Stimulated activated CD4-positive, alpha-beta T cell treated with anti-CD3 and anti-CD28 coated beads, Interleukin-4, amount 100 ng/mL, for 1 hour (primary cell): ENCODE measurements at places on chromosomes 1 and 21.

GRCh38 chr21:41431788-41432548, 5.9 kb downstream of the MX1 start:
- no peak for DNase-seq

DNA sequence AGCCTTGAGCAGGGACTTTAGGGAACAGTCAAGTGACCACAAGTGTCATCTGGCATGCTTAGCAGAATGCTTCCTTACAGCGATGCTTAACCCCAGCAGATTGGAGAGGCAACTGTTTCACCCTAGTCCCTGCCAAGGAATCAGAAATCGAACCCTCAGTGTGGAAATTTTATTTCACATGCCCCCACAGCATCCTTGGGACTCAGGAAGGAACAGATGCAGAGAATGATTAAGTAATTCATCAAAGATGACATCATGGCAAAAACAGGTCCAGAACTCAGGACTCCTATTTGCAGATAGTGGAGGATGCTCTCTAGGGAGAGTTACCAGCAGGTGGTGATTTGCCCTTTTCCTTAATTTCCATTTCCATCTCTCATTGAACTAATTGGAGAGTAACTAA, 333.0 kb upstream of the KAZN start:
- no peak for DNase-seq

GRCh38 chr21:33089395-33090119, 19.6 kb downstream of the OLIG1 start:
- no peak for DNase-seq

- DNase-seq, result no peak
Observed at GRCh38 chr21:45941338-45941710, 40.2 kb upstream of the COL6A1 start.

DNA sequence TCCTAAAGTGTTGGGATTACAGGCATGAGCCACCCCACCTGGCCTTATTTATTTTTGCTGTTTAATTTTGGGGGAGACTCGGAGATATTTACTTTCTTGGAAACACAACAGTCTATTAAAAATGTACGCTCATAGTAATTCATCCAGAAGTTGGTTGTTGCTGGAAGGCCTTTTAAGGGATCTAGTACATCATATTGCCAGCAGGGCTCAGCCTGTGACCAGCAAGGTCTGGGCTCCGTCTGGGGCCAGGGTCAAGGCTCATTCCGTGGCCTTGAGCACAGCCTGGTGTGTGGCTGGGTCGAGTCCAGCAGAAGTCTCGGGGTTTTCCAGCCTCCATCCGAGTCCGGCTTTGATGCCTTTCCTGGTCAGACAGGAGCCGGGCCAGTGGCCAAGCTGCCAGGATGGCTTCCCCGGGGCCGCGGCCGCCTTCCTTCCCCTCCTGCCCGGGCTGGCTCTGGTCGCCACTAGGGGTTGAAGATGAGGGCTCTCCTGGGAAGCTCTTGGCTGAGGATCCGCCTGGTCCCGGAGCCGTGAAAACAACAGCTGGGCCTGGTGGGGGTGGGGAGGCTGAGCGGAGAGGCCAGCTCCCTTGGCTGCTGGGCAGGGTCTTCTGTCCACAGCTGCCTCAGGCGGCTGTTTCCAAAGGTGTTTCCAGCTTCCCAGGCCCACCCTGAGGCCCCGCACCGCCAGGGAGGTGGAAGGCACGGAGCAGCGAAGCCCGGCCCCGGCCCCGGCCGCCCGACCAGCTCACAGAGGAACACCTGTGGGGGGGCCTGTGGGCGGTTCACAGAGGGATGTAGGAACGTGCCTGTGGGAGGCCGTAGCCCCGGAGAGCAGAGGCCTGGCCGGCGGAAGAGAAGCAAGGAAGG, 5.1 kb upstream of the VWA1 start:
- no peak for DNase-seq

GRCh38 chr1:16055613-16056520, 12.3 kb downstream of the CLCNKB start:
- peak; percentile 90 for DNase-seq

- DNase-seq, result no peak
Observed at GRCh38 chr1:237183963-237184540, 142.1 kb downstream of the RYR2 start.

GRCh38 chr21:41965045-41965444, 11.2 kb upstream of the C2CD2 start:
- DNase-seq, result no peak

- DNase-seq, result no peak
Observed at GRCh38 chr1:114075546-114076242, 78.0 kb downstream of the SYT6 start.

GRCh38 chr1:210057593-210057992, 119.6 kb downstream of the SYT14 start:
- no peak for DNase-seq

- no peak for DNase-seq
Observed at GRCh38 chr1:64775113-64775512, 30.2 kb downstream of the RAVER2 start.

DNA sequence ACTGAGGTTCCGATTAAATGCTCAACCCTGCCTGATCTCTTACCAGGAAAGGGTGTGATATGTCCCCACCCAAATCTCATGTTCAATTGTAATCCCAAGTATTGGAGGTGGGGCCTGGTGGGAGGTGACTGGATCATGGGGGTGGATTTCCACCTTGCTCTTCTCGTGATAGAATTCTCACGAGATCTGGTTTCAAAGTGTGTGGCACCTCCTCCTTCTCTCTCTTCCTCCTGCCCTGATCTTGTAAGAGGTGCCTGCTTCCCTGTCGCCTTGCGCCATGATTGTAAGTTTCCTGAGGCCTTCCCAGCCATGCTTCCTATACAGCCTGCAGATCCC, 34.9 kb downstream of the RSPH1 start:
- DNase-seq, result no peak

- no peak for DNase-seq
Observed at GRCh38 chr1:53462769-53463501, 3.7 kb downstream of the DMRTB1 start.

- no peak for DNase-seq
Observed at GRCh38 chr1:87129606-87130005, 199.1 kb upstream of the LMO4 start.

GRCh38 chr21:16537501-16537900, 807.7 kb downstream of the USP25 start:
- no peak for DNase-seq

GRCh38 chr1:244349581-244350001, 102.1 kb downstream of the ADSS2 start:
- no peak for DNase-seq

DNA sequence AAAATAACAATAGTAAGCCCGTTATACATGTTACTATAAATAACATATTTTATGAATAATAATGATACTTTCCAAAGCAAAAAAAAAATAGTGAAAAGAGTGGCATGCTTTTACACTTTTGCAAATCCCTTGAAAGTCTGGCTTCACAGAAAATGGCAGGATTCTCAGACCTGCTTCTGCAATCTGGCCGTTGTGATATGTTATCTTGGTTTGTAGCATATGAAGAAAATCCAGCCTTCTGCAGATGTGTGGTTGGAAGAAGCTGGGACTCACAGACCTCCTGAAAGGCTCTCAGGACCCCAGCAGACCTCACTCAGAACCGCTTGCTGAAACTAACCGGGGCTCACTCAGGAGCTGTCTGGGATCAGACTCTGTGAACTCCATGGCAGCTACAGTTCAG, 256.0 kb upstream of the TMEM51 start:
- no peak for DNase-seq

GRCh38 chr1:47915677-47916353, 81.4 kb downstream of the TRABD2B start:
- no peak for DNase-seq

DNA sequence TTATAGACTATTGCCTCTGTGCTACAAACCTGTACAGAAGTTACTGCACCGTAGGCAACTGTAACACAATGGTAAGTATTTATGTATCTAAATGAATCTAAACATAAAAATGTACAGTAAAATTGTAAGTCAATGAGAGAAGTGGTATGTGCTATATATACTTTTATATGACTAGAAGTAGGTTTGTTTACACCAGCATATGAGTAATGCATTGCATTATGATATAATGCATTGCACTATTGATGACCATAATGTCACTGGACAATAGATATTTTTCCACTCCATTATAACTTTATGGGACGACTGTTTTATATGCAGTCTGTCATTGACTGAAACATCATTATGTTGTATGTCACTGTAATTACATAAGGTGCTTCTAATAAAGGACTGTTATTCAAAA, 340.3 kb upstream of the SNX7 start:
- DNase-seq, result no peak

DNA sequence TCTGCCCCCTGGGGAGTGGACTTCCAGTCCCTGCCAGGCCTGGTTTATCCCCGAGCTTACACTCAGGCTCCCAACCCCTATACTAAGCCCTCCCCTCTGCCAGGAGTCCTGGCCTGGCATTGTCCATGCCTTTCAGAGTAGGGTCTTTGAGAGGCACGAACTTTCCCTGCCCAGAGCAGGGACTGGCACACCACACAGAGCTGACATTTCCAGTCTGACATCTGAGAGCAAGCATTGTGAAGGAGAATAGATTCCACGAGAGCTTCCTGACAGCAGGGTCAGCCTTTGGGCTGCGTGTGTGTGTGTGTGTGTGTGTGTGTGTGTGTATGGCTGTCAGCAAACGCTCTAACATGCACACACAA, 59.5 kb upstream of the LAPTM5 start:
- DNase-seq, result no peak

DNA sequence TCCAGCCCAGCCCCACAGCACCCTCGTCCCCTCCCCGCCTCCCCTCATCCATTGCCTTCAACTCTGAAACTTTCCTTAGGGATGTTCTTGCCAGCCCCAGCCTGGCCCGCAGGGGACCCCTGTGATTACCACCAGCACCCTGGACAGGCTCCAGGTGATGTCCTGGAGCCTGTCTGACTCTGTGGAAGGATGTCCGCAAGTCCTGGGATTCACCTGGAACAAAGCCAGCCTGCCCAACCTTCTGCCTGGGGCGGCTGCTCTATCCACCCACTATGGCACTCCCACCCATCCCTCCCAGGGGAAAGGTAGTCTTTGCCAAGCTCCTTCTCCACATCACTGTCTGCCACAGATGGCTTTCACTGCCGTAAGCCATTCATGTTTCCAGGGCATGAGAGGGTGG, 24.4 kb upstream of the PTPRF start:
- no peak for DNase-seq

GRCh38 chr1:5447503-5447960, 544.7 kb downstream of the NPHP4 start:
- DNase-seq, result no peak

- no peak for DNase-seq
Observed at GRCh38 chr1:229407206-229408026, 26.5 kb downstream of the ACTA1 start.

GRCh38 chr1:41589395-41589794, 104.9 kb upstream of the EDN2 start:
- DNase-seq, result no peak

GRCh38 chr1:14786109-14786675, 187.7 kb downstream of the KAZN start:
- DNase-seq, result no peak

DNA sequence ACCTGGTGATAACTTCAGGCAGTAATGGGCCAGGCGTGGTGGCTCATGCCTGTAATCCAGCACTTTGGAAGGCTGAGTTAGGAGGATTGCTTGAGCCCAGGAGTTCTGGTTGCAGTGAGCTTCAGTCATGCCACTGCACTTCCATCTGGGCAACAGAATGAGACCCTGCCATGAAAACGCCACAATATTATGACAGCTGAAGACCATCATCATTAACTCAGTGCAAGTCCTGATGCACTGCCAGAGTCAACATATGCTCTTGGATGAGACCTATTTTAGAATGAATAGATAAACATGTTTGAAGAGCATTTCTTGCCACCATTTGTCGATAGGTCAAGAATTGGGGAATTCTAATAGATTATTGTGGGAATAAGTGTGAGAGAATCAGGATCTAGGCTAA, 26.4 kb downstream of the HENMT1 start:
- DNase-seq, result no peak

DNA sequence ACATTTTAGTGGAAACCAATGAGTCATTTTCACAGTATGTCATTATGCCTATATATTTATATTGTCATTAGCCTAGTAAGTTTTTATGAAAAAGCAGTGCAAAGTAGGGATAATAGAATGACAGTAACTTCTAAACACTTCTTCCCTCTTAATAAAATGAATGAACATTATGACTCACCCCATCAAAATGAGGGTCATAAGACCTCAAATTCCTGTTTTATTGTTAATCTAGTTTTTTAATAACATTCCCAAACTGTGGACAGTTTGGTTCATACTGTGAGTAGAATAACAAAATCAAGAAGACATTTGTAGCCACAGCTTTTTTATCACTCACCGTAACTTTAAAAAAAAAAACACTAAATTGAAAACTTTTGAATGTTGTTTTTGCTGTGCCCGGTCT, 160.5 kb downstream of the LRRC40 start:
- no peak for DNase-seq

- DNase-seq, result no peak
Observed at GRCh38 chr1:109569323-109569722, 20.9 kb downstream of the GNAI3 start.

DNA sequence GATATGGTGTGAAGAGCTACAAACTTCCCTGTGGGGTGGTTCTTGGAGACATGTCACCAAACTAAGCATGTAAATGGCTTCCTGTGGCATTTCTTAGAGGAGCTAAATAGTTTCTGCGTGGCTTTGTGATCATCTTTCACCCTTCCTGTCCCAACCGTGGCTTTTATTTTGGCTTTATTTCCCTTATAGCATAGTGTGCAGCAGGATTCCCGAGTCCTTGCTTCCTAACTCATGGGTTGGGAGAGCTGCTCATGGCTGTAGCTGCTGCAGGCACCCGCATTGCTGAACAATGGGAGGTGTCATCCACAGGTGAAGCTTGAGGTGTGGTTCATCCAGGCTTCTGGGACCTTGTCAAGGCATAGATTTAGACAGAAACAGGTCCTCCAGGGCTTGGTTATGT, 192.0 kb downstream of the SDCCAG8 start:
- DNase-seq, result no peak

DNA sequence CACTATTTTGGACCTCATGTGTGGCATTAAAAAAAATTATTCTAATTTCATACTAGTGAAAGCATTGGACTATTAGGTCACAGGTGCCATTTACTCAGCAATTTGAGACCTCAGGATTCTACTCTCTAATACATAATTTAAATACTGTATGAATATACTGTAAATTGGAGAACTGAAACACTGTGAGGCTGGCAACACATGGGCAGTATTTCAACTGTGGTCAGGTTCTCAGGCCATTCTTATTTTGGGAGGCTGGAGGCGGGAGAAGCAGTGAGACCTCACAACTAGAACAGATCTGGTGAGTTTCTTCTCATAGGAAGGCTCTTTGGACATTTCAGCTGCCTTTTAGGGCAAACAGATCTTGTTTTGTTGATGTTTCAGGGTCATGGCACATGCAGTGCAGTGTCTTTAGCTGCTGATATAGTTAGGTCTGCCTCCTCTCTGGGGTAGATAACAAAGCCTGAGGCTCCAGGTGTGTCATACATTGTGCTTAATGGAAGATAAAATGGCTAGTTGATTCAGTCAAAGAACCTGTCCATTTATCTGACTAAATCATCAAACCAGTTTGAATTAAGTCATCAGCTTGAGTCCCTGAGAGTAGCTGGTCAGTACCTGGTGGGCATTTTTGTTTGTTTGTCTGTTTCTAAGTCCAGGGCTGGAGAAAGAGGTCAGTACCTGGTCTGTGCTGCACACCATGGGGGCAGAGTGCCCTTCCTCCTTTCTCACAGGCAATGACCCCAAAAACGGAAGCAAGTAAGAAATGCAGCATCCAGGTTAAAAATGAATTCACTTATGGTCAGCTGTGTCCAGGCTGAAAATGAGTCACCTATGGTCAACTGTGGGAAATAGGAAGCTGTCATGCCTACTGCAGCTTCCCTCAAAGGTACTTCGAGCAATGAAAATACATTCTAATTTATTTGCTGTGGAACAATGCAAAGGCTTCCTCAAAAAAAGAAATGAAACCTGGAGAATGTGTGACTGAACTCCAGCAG, 216.2 kb downstream of the SDCCAG8 start:
- no peak for DNase-seq
